Left lung (tissue), 14 donors: ENCODE measurements at places on chromosomes 12 and 14.
A peak's percentile ranks its signal among the peaks of the same experiment; 100 is the strongest.

DNA sequence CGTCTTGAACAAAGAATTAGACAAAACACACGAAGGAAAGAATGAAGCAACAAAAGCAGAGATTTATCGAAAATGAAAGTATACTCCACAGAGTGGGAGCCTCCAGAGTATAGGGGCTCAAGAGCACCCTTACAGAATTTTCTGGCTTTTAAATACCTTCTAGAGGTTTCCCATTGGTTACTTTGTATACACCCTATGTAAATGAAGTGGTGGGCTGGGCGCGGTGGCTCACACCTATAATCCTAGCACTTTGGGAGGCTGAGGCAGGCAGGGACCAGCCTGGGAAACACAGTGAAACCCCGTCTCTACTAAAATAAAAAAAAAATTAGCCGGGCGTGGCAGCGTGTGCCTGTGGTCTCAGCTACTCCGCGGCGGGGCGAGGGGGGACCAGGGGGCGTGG is 13.1 kb upstream of the DNM1L start:
- no peak overlapping the region for H3K4me3 ChIP-seq
- H3K36me3 ChIP-seq: no peaks in the 10 kb centered on the region
- DNase-seq: no peak
- H3K4me1 ChIP-seq: no peaks in the 10 kb centered on the region

DNA sequence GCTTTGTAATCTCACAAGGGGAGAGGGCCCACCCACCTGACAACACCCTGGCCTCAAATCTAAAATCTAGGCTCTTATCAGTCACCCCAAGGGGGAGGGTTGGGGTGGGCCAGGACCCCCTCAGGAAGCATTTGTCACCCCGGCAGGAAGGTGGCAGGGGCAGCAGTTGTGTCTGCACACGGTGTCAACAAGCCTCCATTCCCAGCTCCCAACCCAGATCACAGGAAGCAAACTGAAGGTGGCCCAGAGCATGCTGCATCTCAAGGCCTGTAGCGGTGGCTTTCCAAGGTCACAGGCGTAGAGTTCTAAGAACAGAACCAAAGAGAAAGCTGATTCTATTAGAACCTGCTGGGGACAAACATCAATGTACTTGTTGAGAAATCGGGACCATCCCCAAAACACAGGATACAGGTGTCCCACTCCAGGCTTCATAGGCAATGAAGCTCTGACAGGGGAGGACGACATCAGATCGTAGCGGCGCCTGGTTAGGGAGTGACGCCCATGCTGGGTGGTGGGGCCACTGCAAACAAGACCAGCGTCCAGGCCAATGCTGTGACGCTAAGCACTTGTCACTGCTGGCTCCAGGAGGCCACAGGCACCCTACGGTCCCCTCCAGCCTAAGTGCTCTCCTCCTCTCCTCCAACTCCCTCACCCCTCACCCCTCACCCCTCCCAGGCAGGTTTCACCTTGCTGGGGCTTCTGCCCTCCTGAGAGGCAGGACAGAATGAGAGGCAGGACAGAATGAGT is 52.9 kb downstream of the CCDC88C start:
- no peak overlapping the region for H3K27ac ChIP-seq
- H3K4me3 ChIP-seq: no peak overlapping the region
- no peaks in the 10 kb centered on the region for H3K27me3 ChIP-seq
- no peaks in the 10 kb centered on the region for H3K36me3 ChIP-seq
- H3K4me1 ChIP-seq: peaks cover 95% of the 10 kb centered on the region

DNA sequence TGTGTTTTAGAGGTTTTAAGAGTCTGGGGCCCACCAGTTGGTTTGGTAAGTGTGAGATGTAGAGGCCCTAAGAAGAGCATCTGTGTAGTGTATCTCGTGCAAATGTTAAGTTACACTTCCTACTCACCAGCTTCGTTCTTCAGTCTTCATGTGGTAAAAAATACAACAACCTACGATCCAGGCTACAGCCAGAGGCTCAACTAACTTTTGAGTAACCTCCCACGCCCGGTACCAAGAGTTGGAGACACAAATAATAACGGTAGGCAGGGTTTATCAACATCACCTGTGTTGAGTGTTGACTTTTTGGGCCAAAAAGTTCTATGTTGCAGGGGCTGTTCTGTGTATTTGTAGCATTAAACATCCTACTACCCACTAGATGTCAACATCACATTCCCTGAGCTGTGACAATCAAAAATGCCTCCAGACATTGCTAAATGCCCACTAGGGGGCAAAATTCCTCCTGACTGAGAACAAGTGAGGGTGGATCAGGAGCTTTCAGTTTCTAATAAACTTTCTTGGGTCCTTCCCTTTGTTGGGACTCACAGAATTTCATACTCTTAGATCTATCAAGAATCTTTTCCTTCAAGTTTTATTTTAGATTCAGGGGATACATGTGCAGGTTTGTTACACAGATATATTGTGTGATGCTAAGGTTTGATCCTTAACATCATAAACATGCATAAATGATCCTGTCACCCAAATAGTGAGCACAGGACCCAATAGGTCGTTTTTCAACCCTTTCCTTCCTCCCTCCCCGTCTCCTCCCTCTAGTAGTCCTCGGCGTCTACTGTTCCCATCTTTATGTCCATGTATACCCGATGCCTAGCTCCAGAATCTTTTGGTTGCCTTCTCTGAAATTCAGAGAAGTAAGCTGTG is 94.7 kb downstream of the SLC2A13 start:
- H3K4me1 ChIP-seq: peaks cover 12% of the 10 kb centered on the region
- peak overlapping the region; percentile 10 for H3K4me3 ChIP-seq
- H3K27ac ChIP-seq: no peak overlapping the region
- H3K27me3 ChIP-seq: no peaks in the 10 kb centered on the region

DNA sequence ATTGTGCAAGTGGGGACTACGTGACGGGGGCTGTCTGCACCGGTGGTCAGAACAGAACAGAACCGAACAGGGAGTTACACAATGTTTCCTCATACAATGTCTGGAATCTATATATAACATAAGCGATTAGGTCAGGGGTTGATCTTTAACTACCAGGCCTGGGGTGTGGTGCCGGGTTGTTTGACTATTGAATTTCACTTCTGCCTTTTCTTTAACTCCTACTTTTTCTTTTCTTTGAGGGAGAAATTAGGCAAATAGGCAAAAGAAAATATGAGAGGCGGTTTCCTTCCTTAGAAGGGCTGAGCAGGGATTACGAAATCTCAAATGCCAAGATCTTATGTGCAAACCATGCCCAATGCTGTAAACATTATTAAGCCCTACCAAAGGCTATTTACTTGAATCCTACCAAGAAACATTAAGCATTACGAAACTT is 140.3 kb downstream of the SLC38A6 start:
- no peak overlapping the region for H3K27ac ChIP-seq
- H3K36me3 ChIP-seq: no peaks in the 10 kb centered on the region
- DNase-seq: no peak
- H3K4me1 ChIP-seq: no peaks in the 10 kb centered on the region
- H3K4me3 ChIP-seq: no peak overlapping the region

GRCh38 chr12:57214398-57214781 is 2.2 kb upstream of the NXPH4 start:
- peaks cover 59% of the 10 kb centered on the region for H3K27me3 ChIP-seq
- H3K4me1 ChIP-seq: peaks cover 37% of the 10 kb centered on the region
- no peaks in the 10 kb centered on the region for H3K36me3 ChIP-seq
- no peak overlapping the region for H3K27ac ChIP-seq
- no peak for DNase-seq

DNA sequence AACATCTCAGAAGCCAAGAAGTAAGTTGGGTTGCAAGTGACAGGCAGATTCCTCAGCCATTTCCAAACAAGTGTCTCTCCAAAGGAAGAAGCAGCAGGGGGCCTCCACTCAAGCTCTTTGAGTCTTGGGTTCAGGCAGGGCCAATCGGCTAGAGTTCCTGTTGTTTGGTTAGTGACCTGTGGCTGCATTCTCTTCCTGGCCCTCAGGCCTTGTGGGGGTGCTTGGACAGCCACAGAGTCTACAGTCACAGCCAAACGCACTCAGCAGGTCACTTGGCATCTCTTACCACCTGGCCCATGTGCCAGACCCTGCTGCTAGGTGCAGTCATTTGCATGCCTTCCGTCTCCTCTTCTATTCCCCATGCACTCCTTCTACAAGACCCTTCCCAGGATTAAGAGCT is 353.9 kb downstream of the GRIN2B start:
- no peak overlapping the region for H3K4me3 ChIP-seq
- H3K36me3 ChIP-seq: no peaks in the 10 kb centered on the region
- H3K27me3 ChIP-seq: no peaks in the 10 kb centered on the region
- H3K4me1 ChIP-seq: no peaks in the 10 kb centered on the region
- no peak for DNase-seq

DNA sequence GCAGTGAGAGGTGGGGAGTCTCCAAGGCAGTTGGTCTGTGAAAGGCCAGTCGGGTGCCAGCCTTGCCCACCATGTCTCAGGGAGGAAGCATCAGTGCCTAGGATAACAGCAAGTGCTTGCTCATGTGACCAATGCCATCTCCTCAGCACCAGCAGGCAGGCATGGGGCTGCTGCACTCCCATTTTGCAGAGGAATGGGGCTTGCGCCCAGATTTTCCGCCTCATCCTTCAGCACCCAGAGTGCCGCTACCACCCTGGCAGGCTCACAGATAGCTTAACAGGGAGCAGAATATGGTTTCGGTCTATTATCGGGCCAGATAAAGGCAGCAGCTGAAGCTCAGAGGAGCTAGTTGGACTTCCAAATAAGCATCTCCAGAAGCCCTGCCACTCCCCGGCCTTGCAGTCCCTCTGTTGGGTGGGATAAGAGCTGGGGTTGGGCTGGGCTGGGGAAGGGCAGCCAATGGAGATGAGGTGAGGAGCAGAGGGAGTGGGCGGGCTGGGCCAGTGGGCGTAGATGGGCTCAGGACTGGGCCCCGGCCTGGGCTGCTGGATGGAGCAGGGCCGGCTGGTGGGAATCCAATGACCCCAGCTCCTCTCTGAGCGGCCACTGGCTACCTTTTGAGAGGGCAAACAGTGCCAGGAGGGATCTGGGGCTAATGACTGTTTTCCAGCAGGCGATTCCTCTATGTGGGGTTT is 8.4 kb upstream of the KRT80 start:
- H3K36me3 ChIP-seq: no peaks in the 10 kb centered on the region
- H3K27me3 ChIP-seq: no peaks in the 10 kb centered on the region
- no peak for DNase-seq
- H3K4me1 ChIP-seq: peaks cover 68% of the 10 kb centered on the region
- H3K27ac ChIP-seq: no peak overlapping the region

GRCh38 chr12:108060067-108060466 is 69.0 kb upstream of the WSCD2 start:
- H3K27ac ChIP-seq: no peak overlapping the region
- no peaks in the 10 kb centered on the region for H3K27me3 ChIP-seq
- H3K36me3 ChIP-seq: no peaks in the 10 kb centered on the region
- no peak for DNase-seq
- no peak overlapping the region for H3K4me3 ChIP-seq

GRCh38 chr14:72186523-72186922 is 254.3 kb downstream of the RGS6 start:
- no peak overlapping the region for H3K27ac ChIP-seq
- H3K4me3 ChIP-seq: no peak overlapping the region
- H3K4me1 ChIP-seq: no peaks in the 10 kb centered on the region
- no peak for DNase-seq
- H3K36me3 ChIP-seq: no peaks in the 10 kb centered on the region
- no peaks in the 10 kb centered on the region for H3K27me3 ChIP-seq

- DNase-seq: no peak
- no peaks in the 10 kb centered on the region for H3K4me1 ChIP-seq
- H3K27ac ChIP-seq: no peak overlapping the region
- no peaks in the 10 kb centered on the region for H3K27me3 ChIP-seq
These were observed 36.4 kb downstream of the ANKS1B start for GRCh38 chr12:99948370-99948769.

- H3K27me3 ChIP-seq: no peaks in the 10 kb centered on the region
- H3K27ac ChIP-seq: no peak overlapping the region
- H3K36me3 ChIP-seq: no peaks in the 10 kb centered on the region
- no peak overlapping the region for H3K4me3 ChIP-seq
- no peaks in the 10 kb centered on the region for H3K4me1 ChIP-seq
- DNase-seq: no peak
These were observed 113.6 kb upstream of the SLC35F4 start for GRCh38 chr14:57979376-57980048.

- H3K27ac ChIP-seq: no peak overlapping the region
- H3K4me1 ChIP-seq: no peaks in the 10 kb centered on the region
- no peak overlapping the region for H3K4me3 ChIP-seq
- DNase-seq: no peak
- H3K27me3 ChIP-seq: no peaks in the 10 kb centered on the region
These were observed 106.0 kb upstream of the TMTC1 start for GRCh38 chr12:29889737-29890136.

- H3K36me3 ChIP-seq: no peaks in the 10 kb centered on the region
- H3K27me3 ChIP-seq: peaks cover 56% of the 10 kb centered on the region
- peak overlapping the region; percentile 34 for H3K4me3 ChIP-seq
- DNase-seq: peak; percentile 34
These were observed 947 bp upstream of the LRRC9 start for GRCh38 chr14:59918824-59919569.

- no peak overlapping the region for H3K27ac ChIP-seq
- no peak for DNase-seq
- H3K36me3 ChIP-seq: no peaks in the 10 kb centered on the region
- H3K27me3 ChIP-seq: no peaks in the 10 kb centered on the region
These were observed 7.3 kb upstream of the ZNF740 start for GRCh38 chr12:53173085-53173715.

- H3K4me1 ChIP-seq: no peaks in the 10 kb centered on the region
- H3K27ac ChIP-seq: no peak overlapping the region
- H3K4me3 ChIP-seq: no peak overlapping the region
- no peak for DNase-seq
These were observed 321.0 kb downstream of the BCL11B start for GRCh38 chr14:98951031-98951430.

- no peaks in the 10 kb centered on the region for H3K36me3 ChIP-seq
- peak overlapping the region; percentile 67 for H3K27ac ChIP-seq
- H3K4me1 ChIP-seq: no peaks in the 10 kb centered on the region
- no peak for DNase-seq
- no peak overlapping the region for H3K4me3 ChIP-seq
These were observed 46.6 kb upstream of the PLEKHG6 start for GRCh38 chr12:6263931-6264330.

DNA sequence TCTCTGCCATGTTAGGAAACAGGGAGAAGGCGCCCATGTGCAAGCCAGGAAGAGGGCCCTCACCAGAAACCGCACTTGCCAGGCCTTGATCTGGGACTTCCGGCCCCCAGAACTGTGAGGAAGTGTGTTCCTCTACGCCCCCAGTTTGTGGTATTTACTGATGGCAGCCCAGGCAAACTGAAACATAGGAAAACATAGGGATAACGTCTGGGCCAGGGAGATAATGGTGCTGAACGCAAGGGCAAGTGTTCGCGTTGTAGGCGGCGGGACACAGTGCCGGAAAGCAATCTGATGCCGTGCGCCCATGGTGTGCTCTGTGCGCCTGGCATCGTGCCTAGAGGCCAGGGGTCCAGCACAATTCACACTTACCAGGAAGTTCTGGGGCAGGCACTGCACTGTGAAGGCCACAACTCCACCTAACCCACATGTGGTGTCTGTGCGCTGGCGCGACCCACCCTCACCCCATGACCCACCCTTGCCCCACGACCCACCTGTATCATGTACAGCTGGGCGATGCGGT is 53.6 kb downstream of the ARL6IP4 start:
- H3K27ac ChIP-seq: no peak overlapping the region
- no peak overlapping the region for H3K4me3 ChIP-seq
- H3K27me3 ChIP-seq: no peaks in the 10 kb centered on the region
- DNase-seq: no peak
